ENCODE measurements at places on chromosomes 2 and 18. TPM values are rescaled to one million over a fixed set of nuclear protein-coding genes. Genes with fewer than 3 reads are reported as not detected.

Gene ACMSD
- not detected for total RNA-seq

Gene BMP10
- not detected for total RNA-seq

Gene ACKR3
- not detected for total RNA-seq

Gene ABI2
- 27.6 TPM for total RNA-seq

Gene BIN1
- total RNA-seq = 34.4 TPM

Gene CCDC88A
- total RNA-seq = 35.9 TPM

Gene ZAP70
- total RNA-seq = 0.05 TPM

Gene PJVK
- 2.1 TPM for total RNA-seq

Gene DNAH6
- 0.05 TPM for total RNA-seq

Gene CHST9
- not detected for total RNA-seq

Gene SLC19A3
- total RNA-seq = 0.18 TPM

Gene UGT1A1
- total RNA-seq = not detected

Gene MIB1
- 71.0 TPM for total RNA-seq

Gene SPC25
- 3.6 TPM for total RNA-seq

Gene RPRM
- not detected for total RNA-seq

Gene HOXD3
- total RNA-seq = 2.4 TPM

Gene SPATA3
- total RNA-seq = not detected

Gene ELOA2
- not detected for total RNA-seq

Gene TTL
- total RNA-seq = 82.1 TPM

Gene CFAP210
- not detected for total RNA-seq

Gene NEB
- total RNA-seq = 1.2 TPM

All from smooth muscle cell of the umbilical artery (primary cell).